ENCODE measurements at places on chromosomes 2 and 18. TPM values are rescaled to one million over a fixed set of nuclear protein-coding genes. Genes with fewer than 3 reads are reported as not detected.

LYPD6B gene
- 27.5 TPM for polyA plus RNA-seq

DNA sequence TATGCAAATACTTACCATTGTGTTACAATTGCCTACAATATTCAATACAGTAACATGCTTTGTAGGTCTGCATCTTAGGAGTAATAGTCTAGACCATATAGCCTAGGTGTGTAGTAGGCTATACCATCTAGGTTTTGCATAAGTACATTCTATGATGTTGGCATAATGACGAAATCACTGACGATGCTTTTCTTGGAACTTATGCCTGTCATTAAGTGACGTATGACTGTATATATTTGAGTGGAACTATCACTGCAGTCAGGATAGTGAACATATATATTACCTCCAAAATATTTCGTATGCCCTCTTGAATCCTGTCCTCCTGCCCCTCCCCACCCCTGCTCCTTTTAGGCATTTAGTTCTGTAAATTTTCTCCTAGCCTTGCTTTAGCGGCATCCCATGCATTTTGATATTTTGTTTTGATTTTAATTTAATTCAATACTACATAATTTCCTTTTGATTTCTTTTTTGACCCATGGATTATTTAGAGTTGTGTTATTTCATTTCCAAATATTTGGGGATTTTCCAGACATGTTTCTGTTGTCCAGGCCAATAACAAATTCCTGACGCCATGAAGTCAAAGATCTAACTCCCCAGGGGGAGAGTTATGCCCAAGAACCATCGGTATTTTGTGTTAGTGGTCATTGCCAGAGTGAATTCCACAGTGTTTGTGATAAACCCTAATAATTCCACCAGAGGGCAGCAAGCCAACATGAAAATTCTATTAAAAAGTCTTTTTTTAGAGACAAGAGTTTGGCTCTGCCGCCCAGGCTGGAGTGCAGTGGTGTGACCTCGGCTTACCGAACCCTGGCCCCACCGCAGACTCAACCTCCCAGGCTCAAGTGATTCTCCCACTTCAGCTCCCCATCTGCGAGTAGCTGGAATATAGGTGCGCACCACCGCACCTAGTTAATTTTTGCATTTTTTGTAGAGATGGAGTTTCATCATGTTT, 24.2 kb upstream of the CASP8 start:
- DNase-seq, result peak; percentile 77

DNA sequence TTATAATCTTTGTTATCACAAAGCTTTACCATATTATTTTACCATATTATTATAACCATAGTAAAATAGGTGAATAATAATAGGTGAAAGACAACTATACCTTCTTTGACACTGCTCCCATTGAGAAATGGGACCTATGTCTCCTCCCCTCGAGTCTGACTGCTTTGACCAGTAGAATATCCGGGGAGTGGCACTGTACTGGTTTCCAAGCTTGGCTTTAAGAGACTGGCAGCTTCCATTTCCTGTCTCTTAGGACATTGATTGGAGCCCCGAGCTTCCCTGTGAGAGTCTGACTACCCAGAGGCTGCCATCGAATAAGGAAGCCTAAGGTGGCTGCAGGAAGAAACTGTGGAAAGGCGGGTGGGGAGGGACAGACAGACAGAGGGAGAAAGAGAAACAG, 40.1 kb upstream of the PLEKHM3 start:
- DNase-seq, result no peak

DNA sequence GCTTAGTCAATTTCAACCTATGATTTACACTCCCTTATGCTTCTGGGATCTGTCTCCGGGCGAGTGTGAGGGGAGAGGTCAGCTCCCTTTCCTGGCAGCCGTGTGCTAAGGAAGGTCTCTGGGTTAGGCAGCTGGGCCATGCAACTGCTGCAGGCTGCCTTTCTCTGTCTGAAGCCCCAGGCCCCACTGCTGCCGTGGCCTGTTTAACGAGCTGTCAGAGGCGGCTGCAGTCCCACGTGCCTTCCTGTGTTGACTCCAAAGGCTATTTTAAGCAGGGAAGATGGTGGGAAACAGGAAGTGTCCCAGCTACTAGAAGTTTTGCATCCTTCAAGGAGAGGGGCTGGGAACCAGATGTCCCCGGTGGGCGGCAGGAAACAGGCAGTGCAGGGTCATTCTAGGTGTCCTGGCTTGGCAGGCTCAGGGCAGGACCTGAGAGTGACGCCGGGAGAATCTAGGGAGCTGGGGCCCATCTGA, 186.4 kb downstream of the TNS1 start:
- DNase-seq, result peak; percentile 78

DNA sequence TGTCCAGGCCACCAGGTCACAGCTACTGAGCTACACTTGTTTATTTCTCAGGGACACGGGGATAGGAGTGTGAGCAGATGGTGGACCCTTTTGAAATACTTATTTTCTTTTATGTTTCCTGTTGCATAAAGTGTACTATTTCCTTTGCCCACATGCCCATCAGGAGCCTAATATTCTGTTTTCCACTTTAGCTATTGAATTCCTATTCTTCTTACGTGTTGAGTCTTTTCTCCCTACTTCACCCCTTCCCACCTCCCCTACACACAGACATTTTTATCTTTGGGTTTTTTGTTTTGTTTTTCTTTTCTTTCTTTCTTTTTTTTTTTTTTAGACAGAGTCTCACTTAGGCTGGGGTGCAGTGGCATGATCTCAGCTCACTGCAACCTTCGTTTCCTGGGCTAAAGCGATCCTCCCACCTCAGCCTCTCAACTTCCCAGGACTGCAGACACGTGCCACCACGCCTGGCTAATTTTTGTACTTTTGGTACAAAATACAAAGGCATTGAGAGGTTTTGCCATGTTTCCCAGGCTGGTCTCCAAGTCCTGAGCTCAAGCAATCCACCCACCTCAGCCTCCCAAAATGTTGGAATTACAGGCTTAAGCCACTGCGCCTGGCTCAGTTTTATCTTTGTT, 5.2 kb upstream of the GPR55 start:
- DNase-seq, result no peak

POTEC gene
- polyA plus RNA-seq, result not detected

DNA sequence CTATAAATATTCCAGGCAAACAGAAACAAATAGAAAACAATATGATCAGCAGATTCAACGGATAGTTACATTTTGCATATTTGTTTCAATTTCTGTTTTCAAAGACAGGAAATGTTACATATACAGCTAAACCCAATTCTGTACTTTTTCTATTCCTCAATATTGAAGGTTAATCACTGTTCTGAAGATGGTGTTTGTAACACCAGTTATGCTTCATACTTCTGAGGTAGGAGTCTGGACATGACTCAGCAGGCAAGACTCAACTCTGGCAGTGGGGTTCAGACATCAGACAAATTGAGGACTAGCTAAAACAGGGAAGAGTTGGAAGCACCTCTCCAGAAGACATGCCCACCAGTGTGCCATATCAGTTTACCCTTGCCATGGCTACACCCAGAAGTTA, 16.6 kb downstream of the SERPINB13 start:
- DNase-seq, result no peak
